IPS-NIHi11 (cell line): ENCODE measurements at places on chromosomes 11 and 22.

GRCh38 chr11:116881143-116881542 is 43.7 kb upstream of the APOA1 start:
- no peak for DNase-seq

GRCh38 chr11:113270080-113270479 is 44.3 kb upstream of the TTC12 start:
- no peak for DNase-seq

DNA sequence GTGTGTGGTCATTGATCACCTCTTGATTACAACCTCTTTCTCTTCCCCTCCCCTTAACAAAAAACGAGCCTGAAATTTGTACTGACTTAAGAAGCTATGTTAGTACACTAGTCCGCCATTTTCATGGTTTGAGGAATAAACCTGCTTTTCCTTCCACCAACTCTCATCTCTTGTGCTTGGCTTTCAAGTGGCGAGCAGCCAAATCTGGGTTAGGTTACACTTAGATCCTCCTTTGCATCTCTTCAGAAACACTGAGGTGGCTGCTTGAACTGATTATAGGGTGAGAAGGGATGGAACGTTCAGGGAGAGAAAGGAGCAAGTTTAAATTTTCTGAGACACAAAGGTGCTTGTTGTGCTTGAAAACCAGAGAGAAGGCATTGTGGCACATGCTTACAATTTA is 2171.4 kb downstream of the LRRC4C start:
- DNase-seq, result no peak

DNA sequence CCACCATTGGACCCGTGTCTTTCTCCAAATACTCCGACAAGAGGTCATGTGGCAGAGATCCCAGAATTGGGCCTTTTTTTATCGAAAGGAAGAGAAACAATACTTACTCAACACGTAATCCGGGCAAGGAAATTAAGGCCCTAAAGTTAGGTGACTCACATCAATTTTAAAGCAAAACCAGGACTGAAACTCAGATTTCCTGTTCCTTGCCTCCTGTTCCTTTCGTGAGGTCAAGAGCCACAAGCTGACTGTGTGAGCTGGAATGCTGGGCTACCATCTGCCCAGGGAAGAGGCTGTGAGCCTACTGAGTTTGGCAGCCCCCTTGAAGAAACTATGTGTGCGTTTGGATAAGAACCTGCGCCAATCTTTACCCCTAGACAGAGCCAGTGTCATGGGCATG is 27.1 kb upstream of the MRGPRX2 start:
- DNase-seq, result no peak

- DNase-seq, result no peak
Observed at GRCh38 chr11:124233376-124233775, 7.5 kb upstream of the OR8G1 start.

DNA sequence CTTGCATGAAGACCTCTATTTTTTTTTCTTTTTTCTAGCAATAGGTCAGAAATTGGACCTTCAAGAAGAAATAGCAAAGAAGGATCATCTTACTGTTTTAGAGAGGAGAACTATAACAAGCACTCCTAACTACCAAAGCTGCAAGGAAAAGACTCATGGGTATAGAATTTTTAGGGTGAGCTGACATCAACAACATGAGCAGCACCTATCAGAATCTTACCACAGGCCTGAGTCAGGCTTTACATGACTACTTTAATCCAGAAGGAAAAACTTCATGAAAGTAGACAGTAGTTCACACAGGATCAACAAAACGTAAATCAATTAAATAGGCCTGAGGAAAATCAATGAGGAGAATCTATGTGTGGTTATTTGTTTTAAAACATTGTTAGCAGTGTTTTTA is 130.5 kb downstream of the FAM76B start:
- DNase-seq, result no peak

DNA sequence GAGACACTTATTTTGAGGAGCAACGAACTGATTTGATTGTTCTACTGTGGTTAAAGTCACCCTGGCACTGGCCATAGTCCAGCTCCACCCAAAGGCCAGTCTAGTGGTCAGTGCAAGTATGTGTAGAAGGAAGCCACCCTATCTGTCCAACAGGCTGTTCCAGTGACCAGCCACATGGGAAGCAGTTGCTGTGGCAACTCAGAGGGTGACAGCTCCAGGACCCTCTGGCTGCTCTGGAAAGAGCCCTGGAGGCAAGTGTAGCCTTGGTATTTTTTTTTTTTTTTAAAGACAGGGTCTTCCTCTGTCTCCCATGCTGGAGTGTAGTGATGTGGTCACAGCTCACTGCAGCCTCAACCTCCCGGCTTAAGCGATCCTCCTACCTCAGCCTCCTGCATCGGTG is 27.8 kb downstream of the LMO1 start:
- DNase-seq, result no peak

DNA sequence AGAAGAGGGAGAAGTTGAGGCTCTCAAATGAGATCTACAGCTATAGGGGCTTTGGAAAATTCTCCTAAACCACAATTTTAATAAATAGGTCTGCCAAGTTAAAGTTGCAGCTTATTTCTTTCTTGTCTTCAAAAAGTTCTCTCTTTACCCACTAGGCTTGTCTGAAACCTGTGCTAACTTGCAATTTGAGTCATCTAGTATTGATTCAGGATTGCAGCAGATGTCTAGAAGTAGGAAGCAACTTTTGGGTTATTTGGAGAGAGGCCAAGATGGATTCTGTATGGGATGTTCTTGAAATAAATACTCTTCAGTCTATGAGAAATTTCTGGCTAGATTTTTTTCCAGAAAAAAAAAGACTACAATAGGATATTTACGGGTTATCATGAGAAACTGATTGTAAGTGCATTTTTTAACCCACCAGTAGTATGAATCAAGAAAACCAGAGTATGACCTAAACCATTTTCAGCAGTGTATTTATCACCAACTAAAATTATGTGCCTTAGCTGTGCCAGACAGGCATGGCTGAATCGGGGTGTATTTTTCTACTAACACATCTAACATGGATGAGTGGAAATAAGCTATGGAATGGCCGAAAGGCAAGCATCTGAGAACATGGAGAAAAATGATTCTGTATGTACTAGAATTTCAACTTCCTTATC is 4.9 kb upstream of the RAB38 start:
- no peak for DNase-seq

DNA sequence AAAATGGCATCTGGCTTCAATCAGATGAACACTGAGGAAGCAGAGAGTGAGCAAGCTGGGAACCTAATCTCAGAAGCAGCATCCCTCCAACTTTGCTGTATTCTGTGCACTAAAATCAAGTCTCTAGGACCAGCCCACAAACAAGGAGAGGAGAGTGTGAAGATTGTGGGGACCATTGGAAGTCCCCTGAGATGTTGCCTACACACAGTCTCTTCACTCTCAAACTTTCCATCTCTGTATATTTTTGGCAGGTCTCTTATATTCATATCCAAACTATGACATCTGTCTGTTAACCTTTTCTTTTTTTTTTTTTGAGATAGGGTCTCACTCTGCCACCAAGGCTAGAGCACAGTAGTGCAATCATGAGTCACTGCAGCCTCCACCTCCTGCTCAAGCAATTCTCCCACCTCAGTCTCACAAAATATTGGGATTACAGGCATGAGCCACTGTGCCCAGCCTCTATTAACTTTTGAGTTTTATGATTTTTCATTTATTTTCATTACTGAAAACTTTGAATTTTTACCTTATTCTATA is 1096.4 kb downstream of the TBC1D22A start:
- DNase-seq, result no peak

GRCh38 chr22:36419177-36419911 is 31.6 kb upstream of the MYH9 start:
- peak; percentile 23 for DNase-seq

DNA sequence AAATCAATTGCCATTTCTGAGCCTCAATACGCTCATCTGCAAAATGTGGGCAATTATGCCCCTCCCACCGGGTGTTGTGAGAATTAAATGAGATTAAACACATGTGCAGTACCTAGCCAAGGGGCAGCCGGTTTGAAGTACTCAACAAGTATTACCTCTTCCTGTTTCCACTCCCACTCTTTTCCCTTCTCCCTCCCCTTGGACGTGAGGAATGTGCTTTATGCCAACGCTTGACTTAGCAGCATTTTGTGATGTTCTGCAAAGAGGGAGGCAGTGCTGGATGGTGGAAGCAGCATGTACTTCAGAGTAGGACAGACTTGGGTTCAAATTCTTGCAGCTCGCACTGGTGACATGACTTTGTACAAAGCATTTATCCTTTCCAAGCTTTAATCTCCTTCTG is 306.0 kb downstream of the BUD13 start:
- no peak for DNase-seq

- no peak for DNase-seq
Observed at GRCh38 chr11:121927097-121927785, 188.8 kb downstream of the BLID start.

DNA sequence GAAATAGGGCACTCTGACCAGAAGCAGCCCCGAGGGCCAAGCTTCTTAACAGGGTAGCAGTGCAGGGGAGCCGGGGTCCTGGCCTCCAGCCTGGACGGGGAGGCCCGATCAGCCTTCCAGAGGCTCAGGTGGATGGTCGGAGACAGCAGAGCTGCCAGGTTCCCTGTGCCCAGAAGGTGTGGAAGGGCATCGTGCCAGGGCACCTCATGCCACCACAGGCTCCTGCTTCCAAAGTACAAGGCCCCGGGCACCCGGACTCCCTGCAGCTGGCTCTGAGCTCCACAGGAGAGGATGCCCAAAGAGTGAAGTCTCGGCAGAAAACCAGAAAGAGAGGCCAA is 14.3 kb downstream of the EHD1 start:
- no peak for DNase-seq

- peak; percentile 50 for DNase-seq
Observed at GRCh38 chr11:1153105-1153950, 4.4 kb upstream of the MUC5AC start.

GRCh38 chr11:15144347-15144746 is 29.6 kb downstream of the INSC start:
- DNase-seq, result no peak

GRCh38 chr11:110901441-110901840 is 189.2 kb upstream of the ARHGAP20 start:
- DNase-seq, result no peak

- no peak for DNase-seq
Observed at GRCh38 chr11:77068457-77069335, 1.9 kb downstream of the CAPN5 start.

- DNase-seq, result peak; percentile 65
Observed at GRCh38 chr11:14969901-14970323, 2.2 kb downstream of the CALCA start.

- DNase-seq, result no peak
Observed at GRCh38 chr11:129705933-129706332, 109.7 kb upstream of the TMEM45B start.
